Esophagus muscularis mucosa (tissue), 4 donors: ENCODE measurements at places on chromosomes 6 and 20. TPM values are rescaled to one million over a fixed set of nuclear protein-coding genes. Genes with fewer than 3 reads are reported as not detected.

Gene PAX1
- total RNA-seq, result not detected

Gene SYNDIG1
- not detected for total RNA-seq

Gene SDCBP2
- total RNA-seq, result 6.2 TPM

Gene MMS22L
- 4.7 TPM for total RNA-seq

Gene BMP2
- 8.6 TPM for total RNA-seq

Gene CFAP206
- total RNA-seq, result not detected

Gene COL20A1
- not detected for total RNA-seq

Gene NKAIN4
- total RNA-seq, result not detected

Gene NMBR
- not detected for total RNA-seq

Gene GNAS-AS1
- total RNA-seq, result not detected

Gene PRICKLE4
- 2.1 TPM for total RNA-seq

Gene COL12A1
- 477 TPM for total RNA-seq

DNA sequence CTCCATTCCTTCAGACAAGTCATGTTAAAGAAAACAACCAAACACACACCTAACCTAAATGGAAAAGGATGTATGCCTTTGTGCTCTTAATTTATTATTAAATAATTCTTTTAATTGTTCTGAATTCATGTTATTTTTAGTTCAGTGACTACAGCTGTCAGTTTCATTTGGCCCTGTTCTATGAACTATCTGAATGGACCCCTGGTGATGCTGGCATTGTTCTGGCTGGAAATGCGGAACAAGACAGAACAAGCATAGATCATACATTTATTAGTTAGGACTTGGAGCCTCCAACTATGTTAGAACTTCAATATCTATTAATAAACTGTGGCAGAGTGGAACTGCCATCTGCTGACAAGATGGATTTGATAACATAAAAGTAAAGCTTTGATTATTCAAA, 5.7 kb downstream of the MAP3K7 start:
- H3K27ac ChIP-seq, result no peak overlapping the region
- H3K4me1 ChIP-seq, result peaks cover 21% of the 10 kb centered on the region
- H3K36me3 ChIP-seq, result no peaks in the 10 kb centered on the region
- no peak overlapping the region for H3K4me3 ChIP-seq

GRCh38 chr6:145372671-145373151, 362.6 kb downstream of the EPM2A start:
- DNase-seq, result no peak
- H3K4me3 ChIP-seq, result no peak overlapping the region
- no peak overlapping the region for H3K27ac ChIP-seq
- H3K4me1 ChIP-seq, result no peaks in the 10 kb centered on the region
- no peaks in the 10 kb centered on the region for H3K27me3 ChIP-seq

DNA sequence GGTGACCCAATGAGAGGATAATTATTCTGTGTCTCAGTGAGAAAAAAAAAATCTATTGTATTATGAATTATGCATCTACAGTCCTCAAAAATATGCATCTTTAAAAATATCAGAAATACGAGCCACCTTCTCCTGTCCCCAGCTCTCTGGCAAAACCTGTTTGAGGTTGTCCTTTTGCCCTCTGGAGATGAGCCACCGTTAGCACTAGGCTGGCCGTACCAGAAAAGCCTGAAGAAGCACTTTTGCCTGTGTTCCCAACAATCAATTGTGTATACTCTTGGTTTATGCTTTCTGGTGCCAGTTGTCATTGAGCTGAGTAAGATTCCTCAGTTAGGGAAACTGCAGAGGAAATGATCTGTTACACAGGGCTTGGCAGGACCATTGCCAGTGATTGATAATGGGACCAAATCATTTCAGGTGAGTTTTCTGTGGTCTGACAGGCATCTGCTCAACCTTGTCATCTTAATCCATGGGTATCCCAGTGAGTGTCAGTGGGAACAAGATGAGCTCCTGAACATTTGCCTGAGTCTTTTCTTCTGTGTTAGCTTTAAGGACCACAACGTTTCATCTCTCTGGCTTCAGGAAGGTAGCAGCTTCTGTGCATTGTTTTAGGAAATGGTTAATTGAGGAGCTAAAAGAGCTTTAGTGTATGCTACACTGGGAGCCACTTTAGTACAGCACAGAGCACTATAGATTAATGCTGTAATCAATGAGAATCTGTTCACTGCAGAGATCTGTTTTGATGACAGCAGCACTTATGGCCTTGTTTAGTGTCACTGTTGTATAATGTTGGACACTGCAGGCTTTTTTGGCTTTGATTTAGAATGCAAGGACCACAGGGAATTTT, 330.1 kb downstream of the RIMS1 start:
- no peaks in the 10 kb centered on the region for H3K4me1 ChIP-seq
- H3K4me3 ChIP-seq, result no peak overlapping the region
- no peaks in the 10 kb centered on the region for H3K27me3 ChIP-seq
- DNase-seq, result no peak

GRCh38 chr6:146364816-146365594, 178.6 kb upstream of the RAB32 start:
- H3K4me1 ChIP-seq, result no peaks in the 10 kb centered on the region
- no peak for DNase-seq
- no peaks in the 10 kb centered on the region for H3K36me3 ChIP-seq

- H3K36me3 ChIP-seq, result no peaks in the 10 kb centered on the region
- no peak overlapping the region for H3K4me3 ChIP-seq
- peaks cover 43% of the 10 kb centered on the region for H3K4me1 ChIP-seq
- DNase-seq, result no peak
- no peaks in the 10 kb centered on the region for H3K27me3 ChIP-seq
Measured at GRCh38 chr6:57303931-57304681, 13.3 kb upstream of the PRIM2 start.

- no peak overlapping the region for H3K27ac ChIP-seq
- H3K4me3 ChIP-seq, result no peak overlapping the region
- peaks cover 6% of the 10 kb centered on the region for H3K4me1 ChIP-seq
- peaks cover 9% of the 10 kb centered on the region for H3K36me3 ChIP-seq
- no peaks in the 10 kb centered on the region for H3K27me3 ChIP-seq
Measured at GRCh38 chr6:34644716-34645115, 51.9 kb downstream of the ILRUN start.

GRCh38 chr6:167137081-167137480, 14.2 kb downstream of the CCR6 start:
- no peaks in the 10 kb centered on the region for H3K36me3 ChIP-seq
- peaks cover 2% of the 10 kb centered on the region for H3K4me1 ChIP-seq
- DNase-seq, result no peak
- H3K27ac ChIP-seq, result no peak overlapping the region
- H3K4me3 ChIP-seq, result no peak overlapping the region
- H3K27me3 ChIP-seq, result no peaks in the 10 kb centered on the region

- H3K4me1 ChIP-seq, result peaks cover under 1% of the 10 kb centered on the region
- DNase-seq, result no peak
- H3K36me3 ChIP-seq, result no peaks in the 10 kb centered on the region
- no peaks in the 10 kb centered on the region for H3K27me3 ChIP-seq
Measured at GRCh38 chr6:4920914-4921410, 82.9 kb downstream of the RPP40 start.

GRCh38 chr6:157571269-157571668, 190.3 kb downstream of the ZDHHC14 start:
- no peak overlapping the region for H3K4me3 ChIP-seq
- DNase-seq, result no peak
- no peaks in the 10 kb centered on the region for H3K27me3 ChIP-seq
- H3K27ac ChIP-seq, result no peak overlapping the region

- no peak for DNase-seq
- peaks cover 100% of the 10 kb centered on the region for H3K27me3 ChIP-seq
- no peak overlapping the region for H3K4me3 ChIP-seq
- no peaks in the 10 kb centered on the region for H3K36me3 ChIP-seq
Measured at GRCh38 chr6:27296106-27296783, 15.8 kb downstream of the POM121L2 start.

GRCh38 chr6:11931296-11932035, 80.6 kb upstream of the HIVEP1 start:
- no peaks in the 10 kb centered on the region for H3K4me1 ChIP-seq
- H3K36me3 ChIP-seq, result no peaks in the 10 kb centered on the region
- no peak overlapping the region for H3K4me3 ChIP-seq
- no peak overlapping the region for H3K27ac ChIP-seq

DNA sequence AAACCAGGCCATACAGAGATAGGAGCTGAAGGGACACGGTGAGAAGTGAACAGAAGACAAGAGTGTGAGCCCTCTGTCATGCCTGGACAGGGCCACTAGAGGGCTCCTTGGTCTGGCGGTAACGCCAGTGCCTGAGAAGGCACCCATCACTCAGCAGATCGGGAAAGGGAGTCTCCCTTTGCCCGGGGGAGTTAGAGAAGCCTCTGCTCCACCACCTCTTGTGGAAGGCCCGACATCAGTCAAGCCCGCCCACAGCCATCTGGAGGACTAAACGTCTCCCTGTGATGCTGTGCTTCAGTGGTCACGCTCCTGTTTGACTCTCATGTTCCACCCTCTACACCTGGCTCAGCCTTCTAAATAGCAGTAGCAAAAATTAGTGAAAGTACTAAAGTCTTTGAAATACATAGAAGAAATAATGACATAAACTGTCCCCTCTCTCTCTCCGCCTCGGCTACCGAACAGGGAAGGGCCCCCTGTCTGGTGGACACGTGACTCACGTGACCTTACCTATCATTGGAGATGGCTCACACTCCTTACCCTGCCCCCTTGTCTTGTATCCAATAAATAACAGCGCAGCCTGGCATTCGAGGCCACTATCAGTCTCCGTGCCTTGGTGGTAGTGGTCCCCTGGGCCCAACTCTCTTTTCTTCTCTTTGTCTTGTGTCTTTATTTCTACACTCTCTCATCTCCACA, 66.7 kb downstream of the RPP21 start:
- H3K27ac ChIP-seq, result no peak overlapping the region
- H3K27me3 ChIP-seq, result no peaks in the 10 kb centered on the region
- H3K4me3 ChIP-seq, result no peak overlapping the region
- H3K4me1 ChIP-seq, result no peaks in the 10 kb centered on the region

GRCh38 chr20:50146732-50147662, 6.5 kb downstream of the PEDS1 start:
- peak overlapping the region; percentile 65 for H3K27ac ChIP-seq
- H3K36me3 ChIP-seq, result peaks cover 30% of the 10 kb centered on the region
- DNase-seq, result no peak
- H3K27me3 ChIP-seq, result no peaks in the 10 kb centered on the region
- H3K4me3 ChIP-seq, result no peak overlapping the region

GRCh38 chr6:5058254-5058653, 26.9 kb upstream of the PPP1R3G start:
- DNase-seq, result no peak
- H3K27ac ChIP-seq, result no peak overlapping the region
- H3K27me3 ChIP-seq, result no peaks in the 10 kb centered on the region
- H3K4me1 ChIP-seq, result no peaks in the 10 kb centered on the region
- no peaks in the 10 kb centered on the region for H3K36me3 ChIP-seq
